T-helper 1 cell (primary cell): ENCODE measurements at places on chromosomes 2 and 18.
A peak's percentile ranks its signal among the peaks of the same experiment; 100 is the strongest.

GRCh38 chr2:241519669-241520068 lies 11.3 kb upstream of the STK25 start:
- DNase-seq: no peak

DNA sequence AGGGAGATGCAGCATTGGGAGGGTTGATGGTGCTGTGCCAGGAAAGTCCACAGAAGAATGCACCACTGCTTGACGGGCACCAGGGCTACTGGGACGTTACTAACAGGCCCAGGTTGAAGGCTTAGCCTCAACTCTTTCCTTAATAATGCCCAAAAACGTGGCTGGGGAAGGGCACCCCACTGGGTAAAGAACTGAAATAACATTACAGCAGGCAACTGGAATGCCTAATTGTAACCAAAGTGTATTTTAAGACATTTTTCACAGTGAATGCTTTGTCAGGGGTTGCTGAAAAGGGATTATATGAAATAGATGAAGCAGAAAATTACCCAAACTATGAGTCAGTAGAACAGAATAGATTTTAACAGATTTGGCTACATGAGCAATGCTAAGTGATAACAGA lies 191.3 kb downstream of the CMPK2 start:
- no peak for DNase-seq

- DNase-seq: no peak
Observed at GRCh38 chr2:157363612-157364101, 38.0 kb upstream of the ERMN start.

DNA sequence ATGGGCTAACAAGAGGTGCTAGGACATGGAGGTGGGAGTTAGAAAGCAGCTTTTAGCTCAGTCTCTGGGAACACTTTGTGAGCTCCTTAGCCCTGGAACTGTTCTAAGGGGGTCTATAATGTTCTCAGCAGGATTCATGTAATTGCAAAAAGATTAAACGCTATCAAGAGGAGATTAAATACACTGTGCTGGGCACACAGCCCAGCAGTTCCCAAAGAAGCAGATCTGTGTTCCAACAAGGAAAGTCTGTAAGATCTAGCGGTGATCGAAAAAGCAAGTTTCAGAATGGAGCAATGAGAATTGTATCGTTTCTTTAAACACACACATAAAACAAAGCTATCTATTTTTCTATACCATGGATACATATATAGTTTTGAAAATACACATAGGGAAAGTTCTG lies 2.4 kb upstream of the ARID5A start:
- DNase-seq: no peak

DNA sequence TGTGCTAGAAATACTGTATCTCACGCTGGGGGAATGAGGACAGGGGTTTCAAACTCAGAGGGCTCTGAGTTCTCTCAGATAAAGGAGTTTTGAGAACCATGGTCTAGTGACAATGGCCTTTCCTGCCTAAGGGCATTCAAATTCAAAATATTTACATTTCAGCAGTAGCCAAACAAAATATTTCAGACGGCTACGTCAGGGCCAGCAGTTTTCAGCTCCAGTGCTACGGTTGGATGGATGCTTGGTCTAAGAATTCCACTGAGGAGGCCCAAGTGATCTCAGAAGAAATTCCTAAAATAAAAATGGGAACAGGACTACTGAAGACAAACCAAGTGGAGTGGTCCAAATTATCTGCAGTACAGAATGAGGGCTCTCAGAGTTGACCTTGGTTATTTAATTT lies 41.1 kb upstream of the SCG2 start:
- no peak for DNase-seq

GRCh38 chr2:105428387-105429018 lies 29.7 kb upstream of the FHL2 start:
- DNase-seq: no peak

- no peak for DNase-seq
Observed at GRCh38 chr2:226199555-226199954, 600.1 kb downstream of the IRS1 start.

DNA sequence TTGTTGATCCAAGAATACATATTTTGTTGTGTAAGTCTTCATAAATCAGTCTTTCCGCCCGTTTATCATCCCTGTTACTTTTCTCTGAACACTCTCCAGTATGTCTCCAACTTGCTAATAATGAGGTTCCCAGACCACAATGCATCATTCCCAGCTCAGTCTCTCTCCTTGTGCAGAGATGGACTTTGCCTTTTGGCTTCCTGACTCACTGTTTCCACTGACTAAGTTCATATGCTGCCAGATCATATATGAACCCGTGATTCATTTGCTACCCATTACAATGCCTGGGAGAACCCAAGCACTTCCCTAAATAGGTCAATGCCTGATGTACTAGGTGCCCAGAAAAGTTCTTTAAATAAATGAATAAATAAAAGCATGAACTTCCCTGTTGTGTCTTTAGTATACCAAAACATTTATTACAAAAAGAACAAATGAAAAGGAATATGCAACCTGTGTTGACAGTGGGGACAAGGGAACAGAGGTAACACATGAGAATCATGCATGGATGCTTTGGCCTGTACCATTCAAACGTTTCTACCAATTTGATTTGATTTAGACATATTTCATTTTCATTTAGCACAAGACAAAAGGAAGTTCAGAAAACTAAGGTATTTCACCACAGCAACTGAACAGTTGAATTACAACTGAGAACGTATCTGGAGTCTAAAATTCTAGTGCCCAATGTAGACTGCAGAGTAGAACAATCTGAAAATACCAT lies 215.4 kb upstream of the HNRNPA3 start:
- no peak for DNase-seq

GRCh38 chr2:215654148-215654819 lies 218.4 kb upstream of the FN1 start:
- DNase-seq: no peak

DNA sequence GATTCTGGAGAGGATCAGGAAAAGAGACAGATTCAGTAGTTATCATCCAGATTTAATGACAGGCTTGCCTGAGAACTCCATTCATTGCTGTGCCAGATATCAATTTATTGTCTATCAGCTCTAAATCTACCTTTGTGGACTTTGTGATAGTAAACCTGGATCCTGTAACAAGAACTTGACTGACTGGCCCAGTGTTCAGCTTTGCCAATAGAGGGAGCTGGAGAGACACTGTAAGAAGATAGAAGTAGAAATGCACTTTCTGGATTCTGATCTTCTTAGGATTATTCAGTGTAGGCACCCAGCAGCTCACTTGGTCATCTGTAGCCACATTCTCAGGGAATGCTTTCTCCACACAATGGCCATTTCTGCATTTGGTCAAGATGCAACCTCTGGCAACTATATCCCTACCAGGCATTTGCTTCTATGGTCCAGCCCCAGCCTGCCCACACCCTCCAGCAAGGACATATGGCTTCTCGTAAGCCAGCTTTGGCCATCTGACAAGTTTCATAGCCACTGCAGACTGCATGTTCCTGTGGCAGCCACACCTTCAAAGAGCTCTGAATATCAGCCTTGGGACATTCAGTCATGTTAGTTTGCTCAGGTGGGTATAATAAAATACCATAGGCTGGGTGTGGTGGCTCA lies 6.1 kb upstream of the SERPINB8 start:
- peak; percentile 26 for DNase-seq

- DNase-seq: no peak
Observed at GRCh38 chr2:196144513-196145126, 26.8 kb downstream of the STK17B start.

DNA sequence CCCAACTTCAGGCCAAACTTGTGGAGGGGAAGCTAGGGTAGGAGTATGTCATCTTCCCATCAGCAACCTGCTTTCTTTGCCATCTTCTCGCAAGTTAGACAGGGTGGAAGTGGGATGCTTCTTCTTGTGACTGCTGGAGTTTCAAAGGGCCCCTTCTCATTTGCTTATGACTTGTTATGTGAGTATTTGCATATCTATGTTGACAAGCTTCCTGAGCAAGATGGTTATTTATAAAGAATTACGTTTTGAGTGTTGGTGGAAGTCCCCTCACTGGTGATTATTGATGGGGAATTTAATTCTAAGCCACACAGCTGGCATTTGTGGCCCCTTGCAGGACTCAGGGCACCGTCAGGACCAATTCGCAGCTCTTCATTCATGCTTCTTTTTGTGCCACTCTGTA lies 791.0 kb downstream of the LRRTM4 start:
- DNase-seq: no peak

DNA sequence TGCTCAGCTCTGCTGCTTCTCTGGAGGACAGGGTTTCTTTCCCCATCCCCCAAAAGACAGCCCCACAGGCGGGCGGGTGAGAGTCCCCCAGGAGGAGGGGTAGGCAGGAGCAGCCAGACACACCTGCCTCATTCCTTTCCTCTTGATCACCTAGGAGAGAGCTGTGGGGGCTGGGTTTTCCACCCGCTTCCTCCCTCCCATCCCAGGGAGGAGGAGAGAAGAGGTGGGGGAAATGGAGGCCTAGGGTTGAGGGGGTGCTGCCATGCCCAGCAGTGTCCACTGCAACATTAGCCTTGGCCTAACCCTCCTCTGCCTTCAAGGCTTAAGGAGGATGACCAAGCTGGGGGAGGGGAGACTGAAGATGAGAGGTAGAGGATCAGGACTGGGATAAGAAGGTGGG lies 14.7 kb downstream of the WNT10A start:
- DNase-seq: no peak

- no peak for DNase-seq
Observed at GRCh38 chr2:3759761-3760160, 56.4 kb downstream of the DCDC2C start.

DNA sequence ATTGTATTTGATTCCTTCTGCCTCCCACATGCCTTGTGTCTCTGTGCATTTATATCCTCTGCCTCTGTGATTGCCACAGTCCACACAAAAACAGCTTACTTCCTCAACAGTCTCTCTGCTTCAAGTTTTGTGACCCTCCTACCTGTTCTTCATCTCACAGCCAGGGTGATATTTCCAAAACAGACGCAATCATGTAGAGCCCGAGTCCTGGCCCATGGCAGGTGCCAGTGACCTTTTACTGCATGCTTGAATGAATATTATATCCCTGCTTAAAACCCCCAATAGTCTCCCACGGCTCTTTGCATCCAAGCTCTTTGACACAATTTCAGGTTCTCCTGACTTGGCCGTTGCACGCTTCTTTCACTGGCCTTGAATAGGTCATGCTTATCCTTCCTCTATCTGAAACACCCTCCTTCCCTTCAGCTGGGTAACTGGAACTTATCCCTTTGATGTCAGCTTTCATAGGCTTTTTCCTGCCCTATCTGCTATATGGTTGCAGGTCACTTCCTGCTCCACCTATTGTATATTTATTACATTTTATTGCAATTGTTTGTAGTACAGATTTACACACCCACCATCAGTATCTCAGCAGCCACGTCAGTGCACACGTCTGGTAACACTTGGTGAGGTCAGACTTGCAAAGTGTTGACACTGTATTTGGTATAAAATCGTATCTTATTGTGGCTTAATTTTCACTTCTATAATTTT lies 29.7 kb upstream of the IL1B start:
- DNase-seq: no peak

DNA sequence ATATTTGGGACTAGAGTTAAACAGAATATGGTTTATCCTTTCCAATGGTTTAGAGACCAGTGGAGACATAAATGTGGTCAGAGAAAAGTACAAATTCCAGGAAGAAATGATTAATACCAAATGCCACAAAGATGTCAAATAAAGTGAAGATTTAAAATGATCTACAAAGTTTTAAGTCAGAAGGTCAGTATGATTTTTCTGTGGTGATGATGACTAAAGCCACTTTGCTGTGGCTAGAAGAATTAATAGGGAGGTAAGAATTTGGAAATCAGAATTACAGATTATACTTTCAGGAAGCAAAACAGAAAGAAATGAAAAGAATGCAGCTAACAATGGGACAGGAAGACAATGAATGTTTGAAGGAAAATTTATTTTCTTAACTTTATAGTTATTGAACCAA lies 91.5 kb upstream of the CDH7 start:
- DNase-seq: no peak

- DNase-seq: no peak
Observed at GRCh38 chr18:47932603-47933002, 2.1 kb upstream of the SMAD2 start.

DNA sequence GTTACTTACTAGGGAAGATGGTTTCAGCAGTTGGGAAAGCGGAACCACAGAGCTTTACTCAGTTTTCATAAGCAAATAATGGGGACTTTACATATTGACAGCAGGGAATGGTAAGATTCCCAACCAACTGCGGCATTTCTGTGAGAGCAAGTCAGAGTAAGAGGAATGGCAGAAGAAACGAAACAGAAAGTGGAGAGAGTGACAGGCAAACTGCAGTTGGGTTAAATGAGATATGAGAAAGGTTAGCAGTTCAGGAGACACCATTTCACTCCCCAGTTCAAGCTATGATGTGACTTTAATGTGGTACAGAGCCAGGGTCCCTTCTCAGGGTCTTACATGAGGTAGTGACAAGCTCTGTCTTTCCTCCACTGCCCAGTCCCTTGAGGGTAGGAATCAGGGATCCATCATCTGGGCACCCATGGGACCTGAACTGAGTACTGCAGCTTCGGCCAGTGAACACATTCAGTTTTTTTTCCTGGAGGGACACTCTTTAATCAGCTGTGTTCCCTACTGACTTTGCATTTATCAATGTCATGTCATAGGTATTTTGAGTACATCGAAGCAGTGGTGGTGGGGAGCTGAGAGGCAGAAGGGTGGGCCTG lies 33.0 kb upstream of the GREB1 start:
- no peak for DNase-seq

GRCh38 chr2:45169339-45170190 lies 160.3 kb upstream of the SIX2 start:
- DNase-seq: no peak

- DNase-seq: no peak
Observed at GRCh38 chr2:177740700-177741099, 331.9 kb downstream of the PDE11A start.

DNA sequence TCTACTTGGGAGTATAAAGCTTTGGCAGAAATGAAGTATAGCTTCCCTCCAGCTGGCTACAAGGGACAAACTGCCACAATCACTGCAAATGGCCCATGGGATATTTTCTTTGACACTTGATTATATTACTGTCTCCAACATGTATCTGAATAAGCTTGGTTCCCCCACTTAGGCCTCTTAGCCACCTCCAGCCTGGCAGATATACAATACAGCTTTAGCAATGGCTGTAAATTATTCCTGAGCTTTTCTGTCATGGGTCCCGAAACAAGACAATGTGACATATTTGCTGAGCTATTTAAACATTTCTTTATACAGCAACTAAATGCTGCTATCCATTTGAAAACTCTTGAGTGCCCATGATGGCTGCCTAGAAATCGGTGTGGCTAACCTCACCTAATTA lies 406.2 kb downstream of the SUCLG1 start:
- no peak for DNase-seq

DNA sequence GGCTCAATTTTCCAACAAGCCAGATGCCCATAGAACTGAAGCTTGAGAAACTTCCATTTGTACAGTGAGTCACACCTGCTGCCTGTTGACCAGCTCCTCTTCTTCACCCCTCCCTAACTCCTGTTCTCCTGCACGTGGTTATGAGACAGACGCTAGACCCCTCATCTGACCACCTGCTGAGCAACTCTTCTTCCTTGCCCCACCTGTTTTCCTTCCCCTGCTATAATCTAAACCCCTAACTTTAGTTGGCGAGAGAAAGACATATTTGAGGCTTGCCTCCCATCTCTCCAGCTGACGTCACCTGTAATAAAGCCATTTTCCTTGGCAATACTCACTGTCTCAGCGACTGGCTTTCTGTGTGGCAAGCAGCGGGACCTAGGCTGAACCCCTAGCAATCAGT lies 22.3 kb upstream of the ITM2C start:
- no peak for DNase-seq
